Activated naive CD4-positive, alpha-beta T cell treated with anti-CD3 and anti-CD28 coated beads for 36 hours (primary cell): ENCODE measurements at places on chromosomes 3 and 15. TPM values are rescaled to one million over a fixed set of nuclear protein-coding genes. Genes with fewer than 3 reads are reported as not detected.

Gene NLGN1
- not detected for total RNA-seq

Gene DNAH1
- 9.4 TPM for total RNA-seq

Gene LMAN1L
- total RNA-seq, result not detected

Gene CEMIP
- not detected for total RNA-seq

Gene RLBP1
- not detected for total RNA-seq

Gene XCR1
- not detected for total RNA-seq

Gene GATM
- 0.91 TPM for total RNA-seq

Gene OXTR
- total RNA-seq, result 0.74 TPM

Gene COL8A1
- total RNA-seq, result 0.07 TPM

Gene PROS1
- 0.94 TPM for total RNA-seq

Gene ADGRG7
- not detected for total RNA-seq

Gene ENTPD3
- not detected for total RNA-seq

Gene DENND6A
- 12.3 TPM for total RNA-seq

GRCh38 chr3:187296058-187296457, 4.5 kb upstream of the MASP1 start:
- DNase-seq, result no peak

DNA sequence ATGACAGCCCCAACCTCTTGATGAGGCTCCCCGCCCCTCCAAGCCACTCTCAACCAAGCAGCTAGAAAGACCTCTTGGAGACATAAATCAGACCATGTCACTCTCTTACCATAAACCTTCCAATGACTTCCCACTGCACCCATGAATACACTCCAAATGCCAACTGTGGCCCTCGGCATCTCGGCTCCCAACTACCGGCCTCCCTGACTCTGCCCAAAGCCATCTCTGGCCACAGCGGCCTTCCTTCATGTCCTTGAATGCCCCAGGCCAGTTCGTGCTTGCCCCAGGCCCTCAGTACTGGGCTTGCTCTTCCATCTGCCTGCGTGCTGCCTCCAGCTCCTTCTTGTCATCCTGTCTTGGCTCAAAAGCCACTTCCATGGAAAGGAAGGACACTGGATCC, 32.0 kb downstream of the HCN4 start:
- no peak for DNase-seq

DNA sequence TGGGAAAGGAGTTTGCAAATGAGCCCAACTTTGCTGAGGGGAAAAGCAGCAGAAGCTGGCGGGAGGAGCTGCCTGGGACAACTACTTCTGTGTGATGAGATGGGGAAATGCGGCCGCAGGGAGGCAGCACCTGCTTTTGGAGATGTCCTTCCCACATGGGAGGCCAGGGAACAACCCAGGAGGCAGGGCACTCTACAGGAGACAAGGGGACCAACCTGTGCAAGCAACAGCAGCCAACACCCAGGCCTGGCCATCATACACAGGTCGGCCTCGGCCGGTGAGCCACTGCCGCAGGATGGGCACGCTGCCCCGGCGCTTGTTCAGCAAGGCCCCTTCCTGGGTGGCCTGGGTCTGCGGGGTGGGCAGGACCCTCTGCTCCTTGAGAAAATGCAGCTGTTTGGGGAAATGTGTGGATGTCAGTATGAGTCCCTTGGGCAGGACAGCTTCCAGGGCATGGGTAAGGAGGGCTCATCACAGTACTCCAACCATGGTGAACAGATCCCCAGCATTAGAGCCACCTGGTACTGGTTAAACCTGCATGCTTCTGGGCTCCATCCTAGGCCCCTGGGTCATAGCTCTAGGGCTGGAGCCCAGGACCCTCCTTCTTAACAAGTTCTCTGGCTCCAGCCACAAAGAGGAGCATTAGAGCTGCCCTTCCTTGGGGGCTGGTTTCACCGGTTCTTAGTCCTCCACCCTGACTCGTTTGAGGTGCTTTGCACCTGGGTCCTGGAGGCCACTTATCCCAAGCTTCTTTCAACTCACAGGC, 11.6 kb downstream of the EPB42 start:
- DNase-seq, result peak; percentile 20

DNA sequence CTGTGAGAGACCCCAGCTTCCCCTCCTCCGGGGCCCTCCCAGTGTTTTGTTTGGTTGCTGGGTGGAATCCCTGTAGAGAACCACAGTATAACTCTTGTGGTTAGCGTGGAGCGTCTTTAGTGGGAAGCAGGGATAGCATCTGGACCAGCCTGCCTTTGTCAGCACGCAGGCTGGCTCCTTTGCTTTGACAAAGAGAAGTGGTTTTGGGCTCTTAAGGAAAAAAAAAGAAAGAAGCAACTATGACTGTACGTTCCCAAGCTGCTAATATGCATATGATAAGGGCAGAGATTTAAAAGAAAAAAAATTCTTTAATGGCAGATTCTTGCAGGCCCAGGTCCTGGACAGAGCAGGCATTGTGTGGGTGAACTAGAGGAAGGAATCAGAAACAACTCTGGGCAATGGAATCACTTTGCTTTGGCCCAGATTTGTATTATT, 340.8 kb upstream of the CTDSPL start:
- no peak for DNase-seq

DNA sequence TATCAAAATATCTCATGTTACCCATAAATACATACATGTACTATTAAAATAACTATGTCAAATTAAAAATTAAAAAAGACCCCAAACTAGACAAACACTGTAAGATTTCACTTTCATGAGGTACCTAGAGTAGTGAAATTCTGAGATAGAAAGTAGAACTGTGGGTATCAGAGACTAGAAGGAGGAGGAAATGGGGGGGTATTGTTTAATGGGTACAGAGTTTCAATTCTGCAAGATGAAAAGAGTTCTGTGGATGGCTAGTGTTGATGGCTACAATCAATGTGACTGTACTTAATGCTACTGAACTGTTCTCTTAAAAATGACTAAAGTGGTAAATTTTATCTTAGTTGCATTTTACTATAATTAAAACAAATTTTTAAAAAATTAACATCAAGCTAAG, 36.6 kb downstream of the RFX7 start:
- DNase-seq, result no peak

GRCh38 chr3:101852983-101853840, 3.9 kb downstream of the NFKBIZ start:
- no peak for DNase-seq

GRCh38 chr3:50334339-50335075, 6.1 kb downstream of the RASSF1 start:
- no peak for DNase-seq

DNA sequence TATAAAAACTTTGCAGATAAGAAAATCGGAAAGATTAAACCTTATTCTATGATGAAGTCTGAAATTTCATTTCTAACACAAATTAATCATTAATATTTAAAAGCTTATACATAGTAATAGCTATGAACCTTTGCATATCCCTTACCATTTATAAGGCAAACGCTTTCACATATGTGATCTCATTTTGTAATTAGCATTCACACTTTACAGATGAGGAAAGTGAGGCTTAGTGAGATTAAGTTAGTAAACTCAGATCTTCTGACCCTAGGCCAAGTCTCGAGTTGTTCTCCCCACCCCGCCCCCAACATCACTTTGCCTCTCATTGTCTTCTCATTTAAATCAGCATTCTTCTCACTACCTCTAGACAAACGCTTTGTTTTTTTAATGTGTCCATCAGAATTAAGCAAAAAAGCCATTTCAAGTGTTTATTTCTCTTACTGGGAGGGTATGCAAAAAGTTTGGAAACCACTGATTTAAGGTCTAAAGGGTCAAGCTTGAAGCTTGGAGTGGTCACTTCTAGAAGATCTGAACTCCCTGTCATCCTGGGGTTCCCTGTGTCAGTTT, 172.9 kb upstream of the BCL6 start:
- DNase-seq, result no peak

DNA sequence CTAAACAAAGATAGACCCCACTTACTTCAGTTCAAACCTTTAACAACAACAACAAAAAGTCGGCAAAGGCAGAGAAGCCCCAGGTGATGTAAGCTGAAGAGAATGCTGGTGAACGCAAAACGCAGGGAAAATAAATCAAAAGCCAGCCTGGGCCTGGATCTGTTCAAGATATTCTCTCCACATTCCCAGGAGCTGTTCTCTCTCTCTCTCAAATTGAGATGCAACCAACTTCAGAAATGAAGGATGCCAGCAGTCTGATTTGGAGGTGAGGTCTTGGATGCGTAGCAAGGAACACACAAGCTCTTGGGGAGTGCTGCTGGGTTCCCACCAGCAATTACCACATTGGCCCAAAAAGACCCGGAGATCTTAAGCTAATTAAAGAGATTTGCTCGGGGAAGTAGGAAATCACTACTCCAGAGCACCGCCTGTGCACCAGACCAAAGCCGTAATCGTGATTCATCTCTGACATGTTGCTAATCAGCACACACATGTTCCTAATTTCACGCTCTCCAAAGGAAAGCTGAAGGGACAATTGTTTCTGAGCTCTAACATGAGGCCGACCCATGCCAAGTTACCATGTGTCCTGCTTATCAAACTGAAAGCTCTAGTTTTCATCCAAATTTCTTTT, 37.1 kb downstream of the IL17RD start:
- DNase-seq, result no peak

DNA sequence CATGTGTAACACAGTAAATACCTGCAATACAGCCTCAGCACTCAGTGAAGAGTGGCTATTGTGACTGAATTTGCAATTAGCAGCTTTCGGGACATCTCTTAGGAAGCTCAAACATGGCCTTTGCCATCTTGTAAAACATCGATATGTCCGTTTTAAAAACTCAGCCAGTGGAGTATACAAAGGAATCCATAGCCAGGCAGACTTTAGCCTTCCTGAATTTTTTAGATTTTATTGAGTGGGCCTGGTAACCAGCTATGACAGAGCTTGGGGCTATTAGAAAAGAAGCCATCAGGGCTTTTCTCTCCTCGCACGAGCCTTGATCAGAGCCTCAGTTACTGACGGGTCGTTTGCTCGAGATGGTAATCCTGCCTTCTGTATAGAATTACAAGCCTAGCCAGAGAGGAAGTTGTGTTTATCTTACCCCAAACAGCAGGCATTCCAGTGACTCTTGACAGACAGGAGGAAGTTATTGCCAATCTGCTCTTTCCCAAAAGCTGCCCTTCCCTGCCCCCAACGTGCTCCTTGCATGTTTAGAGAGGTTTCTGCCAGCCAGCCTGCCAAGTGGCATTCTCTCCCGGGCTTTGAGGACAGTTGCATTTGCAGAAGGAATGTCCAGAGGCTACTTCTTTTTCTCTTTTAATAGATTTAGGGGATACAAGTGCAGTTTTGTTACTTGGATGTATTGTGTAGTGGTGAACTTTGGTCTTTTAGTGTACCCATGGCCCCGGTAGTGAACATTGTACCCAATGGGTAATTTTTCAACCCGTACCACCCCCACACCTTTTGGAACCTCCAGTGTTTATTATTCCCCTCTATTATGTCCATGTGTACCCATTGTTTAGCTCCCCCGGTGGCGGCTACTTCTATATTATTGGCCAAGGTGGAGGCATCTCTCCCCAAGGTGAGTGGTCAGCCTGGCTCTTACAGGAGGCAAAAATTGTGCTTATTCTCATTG, 40.6 kb downstream of the ITPR1 start:
- DNase-seq, result no peak

- DNase-seq, result no peak
These were observed 230.2 kb upstream of the ADAMTS9 start for GRCh38 chr3:64917914-64918453.

GRCh38 chr3:188581365-188581764, 427.4 kb downstream of the LPP start:
- no peak for DNase-seq

- peak; percentile 55 for DNase-seq
These were observed 1588.2 kb downstream of the SI start for GRCh38 chr3:163490119-163490518.

DNA sequence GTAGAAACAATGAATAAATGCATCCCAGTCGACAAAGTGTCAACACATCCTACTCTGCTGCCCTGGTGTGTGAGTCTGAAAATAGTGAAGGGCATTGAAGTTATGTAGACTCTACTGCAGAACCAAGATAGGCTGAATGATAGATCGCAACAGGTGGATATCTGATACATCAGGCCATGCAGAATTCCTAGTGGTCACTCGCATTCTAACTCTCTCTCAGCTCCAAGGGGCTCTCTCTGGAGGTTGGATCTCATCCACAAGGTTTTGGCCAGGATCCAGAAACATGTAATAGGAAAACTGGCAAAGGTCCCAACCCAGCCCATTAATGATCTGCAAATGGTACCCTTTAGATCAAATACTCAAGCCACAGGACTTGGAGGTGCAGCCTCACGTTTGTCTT, 514.1 kb downstream of the MAGI1 start:
- DNase-seq, result no peak

GRCh38 chr3:14880447-14881106, 61.8 kb downstream of the FGD5 start:
- no peak for DNase-seq

GRCh38 chr3:5666455-5666854, 478.9 kb downstream of the EDEM1 start:
- DNase-seq, result no peak

DNA sequence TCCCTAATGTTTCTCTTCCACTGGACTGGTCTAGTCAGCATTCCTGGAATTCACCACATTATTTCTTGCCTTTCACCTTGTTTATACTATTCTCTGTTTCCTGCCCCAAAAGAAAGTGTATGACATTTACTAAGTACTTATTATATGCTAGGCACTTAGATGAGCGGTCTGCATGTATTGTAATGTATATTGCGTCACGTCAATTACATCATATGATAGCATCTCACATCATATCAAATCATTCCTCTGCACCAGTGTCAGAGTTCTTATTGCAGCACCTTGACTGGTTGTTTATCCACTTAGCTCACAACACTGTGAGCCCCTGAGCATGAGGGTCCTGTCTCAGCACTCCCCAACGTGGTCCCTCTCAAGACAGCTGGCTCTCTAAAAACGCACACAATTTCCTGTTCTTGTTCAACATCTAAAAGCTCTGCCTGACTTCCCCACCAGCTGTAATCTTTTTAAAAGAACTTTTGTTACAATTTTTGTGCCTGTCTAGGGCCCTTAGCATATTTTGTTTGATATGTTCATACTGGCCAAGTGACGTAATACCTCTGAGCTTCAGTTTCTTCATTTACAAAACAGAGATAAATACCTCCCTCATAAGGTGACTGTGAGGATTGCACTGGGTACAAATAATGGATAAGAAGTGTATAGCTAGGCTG, 58.8 kb downstream of the ARHGAP31 start:
- peak; percentile 13 for DNase-seq

GRCh38 chr3:58296269-58296668, 9.8 kb upstream of the RPP14 start:
- DNase-seq, result no peak

GRCh38 chr3:126995254-126995780, 12.4 kb downstream of the PLXNA1 start:
- DNase-seq, result no peak

DNA sequence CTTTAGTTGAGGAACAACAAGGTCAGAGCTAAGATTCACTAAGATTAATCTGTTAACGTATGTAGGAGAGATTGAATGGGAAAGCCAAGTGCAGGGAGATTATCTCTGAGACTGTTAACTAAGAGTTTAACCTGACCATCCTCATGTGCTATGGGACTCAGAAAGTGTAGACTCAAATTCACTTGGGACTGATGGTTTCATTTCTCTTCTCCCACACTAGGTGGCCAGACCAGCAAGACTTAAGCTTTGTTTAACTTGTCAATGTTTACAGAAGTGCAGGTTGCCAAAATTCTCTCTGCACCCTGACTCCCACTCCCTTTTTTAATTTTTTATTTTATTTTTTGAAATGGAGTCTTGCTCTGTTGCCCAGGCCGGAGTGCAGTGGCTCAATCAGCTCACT, 6.3 kb upstream of the HEXA start:
- DNase-seq, result no peak

GRCh38 chr3:17935222-17935621, 192.8 kb upstream of the TBC1D5 start:
- no peak for DNase-seq

- DNase-seq, result no peak
These were observed 34.7 kb downstream of the MYO5A start for GRCh38 chr15:52493968-52494367.

GRCh38 chr3:121981473-121981872, 40.6 kb downstream of the ILDR1 start:
- DNase-seq, result no peak
